ENCODE measurements at places on chromosomes 4 and X.
A peak's percentile ranks its signal among the peaks of the same experiment; 100 is the strongest.

DNA sequence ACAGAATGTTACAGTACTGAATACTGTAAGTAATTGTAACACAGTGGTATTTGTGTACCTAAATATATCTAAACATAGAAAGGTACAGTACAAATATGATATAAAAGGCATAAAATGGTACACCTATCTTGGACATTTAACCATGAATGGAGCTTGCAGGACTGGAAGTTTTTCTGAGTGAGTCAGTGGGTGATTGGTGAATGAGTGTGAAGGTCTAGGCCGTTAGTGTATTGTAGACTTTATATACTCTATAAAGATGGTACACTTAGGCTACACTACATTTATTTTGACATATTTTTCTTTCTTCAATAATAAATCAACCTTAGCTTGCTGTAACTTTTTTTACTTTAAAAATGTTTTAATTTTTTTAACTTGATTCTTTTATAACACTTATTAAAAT, 422.5 kb upstream of the FSTL5 start:
- no peak for DNase-seq

- DNase-seq, result no peak
Measured at GRCh38 chrX:66051980-66052379, 12.1 kb upstream of the VSIG4 start.

DNA sequence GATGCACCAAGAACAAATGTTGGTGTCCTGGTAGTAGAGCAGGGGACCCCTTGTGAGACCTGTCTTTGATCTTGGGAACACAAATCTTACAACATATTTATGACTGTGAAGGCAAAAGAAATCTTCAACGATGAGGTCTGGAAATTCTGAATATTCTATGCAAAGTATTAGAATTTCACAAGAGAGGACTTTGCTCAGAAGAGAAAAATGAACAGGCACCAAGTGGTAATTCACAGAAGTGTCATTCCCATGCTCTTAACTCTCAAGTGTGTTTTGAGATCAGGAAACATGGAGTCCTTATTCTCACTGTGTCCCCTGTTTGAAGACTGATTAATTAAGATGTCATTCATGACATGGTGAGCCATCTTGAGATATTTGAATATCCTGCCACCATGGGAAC, 52.5 kb downstream of the COQ2 start:
- DNase-seq, result peak; percentile 43

DNA sequence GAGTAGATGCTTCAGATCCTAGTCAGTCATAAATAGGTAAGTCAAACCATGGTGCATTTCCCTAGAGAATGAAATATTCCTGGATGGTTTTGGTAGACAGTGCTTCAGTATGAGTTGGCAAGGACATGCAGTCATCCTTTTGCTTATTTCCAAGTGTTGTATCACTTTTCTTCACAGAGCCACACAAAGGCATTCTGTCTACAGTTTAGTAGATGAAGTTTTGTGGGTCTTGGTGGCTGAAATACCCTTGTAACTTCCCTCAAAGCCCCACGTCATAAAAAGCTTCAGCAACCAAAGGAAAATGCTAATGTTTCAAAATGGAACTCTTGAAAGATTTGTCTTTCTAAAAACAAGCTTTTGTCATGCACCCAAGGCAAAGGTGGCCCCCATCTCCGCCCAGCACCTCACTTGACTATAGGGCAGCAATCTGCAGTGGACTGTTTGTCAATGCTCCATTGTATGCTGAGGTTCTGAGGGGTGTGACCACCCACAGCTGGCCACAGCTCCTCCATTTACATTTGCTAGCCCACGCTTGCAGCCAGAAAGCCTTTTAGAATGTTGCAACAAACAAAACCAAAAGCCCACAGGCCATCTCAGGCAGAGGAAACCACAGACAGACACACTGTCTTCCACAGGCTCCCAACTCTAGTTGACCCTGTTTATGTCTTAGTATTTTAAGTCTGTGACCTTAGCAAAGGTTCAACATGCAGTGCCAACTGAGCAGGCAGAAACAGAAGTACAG, 87.1 kb upstream of the FAM9C start:
- DNase-seq, result peak; percentile 42

DNA sequence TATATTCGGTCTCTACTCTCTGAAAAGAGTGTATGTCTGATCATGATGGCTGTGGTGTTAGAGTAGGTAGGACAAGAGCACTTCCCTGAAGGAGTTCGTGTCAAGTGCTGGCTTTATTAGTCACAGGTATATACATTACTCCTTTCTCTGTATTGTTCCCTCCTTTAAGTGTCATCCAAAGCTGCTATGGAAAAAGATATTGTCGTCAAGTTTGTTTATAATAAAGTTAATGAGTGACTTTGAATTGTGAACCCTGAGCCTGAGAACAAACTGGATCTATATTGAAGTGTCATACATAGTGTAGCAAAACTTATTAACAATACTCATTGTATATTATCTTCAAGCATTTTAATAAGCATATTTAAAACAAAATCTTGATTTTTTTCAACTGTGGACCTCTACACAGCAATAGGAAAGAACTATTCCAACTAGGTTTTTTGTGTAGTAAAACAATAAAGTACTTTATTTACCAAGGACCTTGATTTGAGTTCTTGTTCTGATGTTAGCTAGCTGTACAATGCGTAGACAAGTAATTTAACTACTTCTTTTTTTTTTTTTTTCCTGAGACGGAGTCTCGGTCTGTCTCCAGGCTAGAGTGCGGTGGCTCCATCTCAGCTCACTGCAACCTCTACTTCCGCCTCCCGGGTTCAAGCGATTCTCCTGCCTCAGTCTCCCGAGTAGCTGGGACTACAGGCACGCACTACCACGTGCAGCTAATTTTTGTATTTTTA, 177.7 kb downstream of the RAPGEF2 start:
- DNase-seq, result no peak

DNA sequence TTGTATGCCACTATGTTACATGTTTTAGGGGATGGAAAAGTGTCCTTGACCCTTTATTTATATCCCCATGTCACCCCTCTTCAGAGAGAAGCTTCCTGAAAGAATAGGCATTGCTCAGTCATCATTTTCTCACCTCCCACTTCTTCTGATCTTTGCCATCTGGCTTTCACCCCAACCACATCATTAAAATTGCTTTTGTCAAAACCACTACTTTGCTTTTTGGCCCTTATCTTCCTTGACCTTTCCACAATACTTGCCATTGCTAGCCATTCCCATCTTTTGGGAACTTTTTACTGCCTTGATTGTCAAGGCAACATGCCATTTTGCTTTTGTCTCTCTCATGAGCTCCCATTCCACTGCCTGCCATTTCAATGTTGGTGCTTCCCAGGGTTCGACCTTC, 14.9 kb upstream of the FAM9B start:
- no peak for DNase-seq

DNA sequence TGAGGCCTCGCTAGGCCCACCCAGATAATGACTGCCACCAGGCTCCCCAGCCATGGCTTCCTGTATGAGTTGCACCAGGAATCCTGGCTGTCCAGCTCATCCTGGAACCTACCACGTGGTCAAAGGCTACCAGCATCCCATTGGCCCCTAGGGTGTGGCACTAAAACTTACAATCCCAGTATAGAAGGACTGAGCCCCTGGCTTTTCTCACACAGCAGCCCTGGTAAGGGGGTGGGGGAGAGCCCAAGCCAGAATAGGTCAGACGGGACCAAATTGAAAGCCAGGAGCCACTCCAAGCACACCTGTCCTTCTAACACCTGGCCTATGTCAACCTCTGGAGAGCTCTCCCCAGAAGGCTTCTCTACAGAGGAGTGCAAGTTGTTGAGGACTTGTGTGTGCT, 269.3 kb upstream of the AGTR2 start:
- no peak for DNase-seq

GRCh38 chr4:75698162-75698962, 25.2 kb upstream of the G3BP2 start:
- no peak for DNase-seq

DNA sequence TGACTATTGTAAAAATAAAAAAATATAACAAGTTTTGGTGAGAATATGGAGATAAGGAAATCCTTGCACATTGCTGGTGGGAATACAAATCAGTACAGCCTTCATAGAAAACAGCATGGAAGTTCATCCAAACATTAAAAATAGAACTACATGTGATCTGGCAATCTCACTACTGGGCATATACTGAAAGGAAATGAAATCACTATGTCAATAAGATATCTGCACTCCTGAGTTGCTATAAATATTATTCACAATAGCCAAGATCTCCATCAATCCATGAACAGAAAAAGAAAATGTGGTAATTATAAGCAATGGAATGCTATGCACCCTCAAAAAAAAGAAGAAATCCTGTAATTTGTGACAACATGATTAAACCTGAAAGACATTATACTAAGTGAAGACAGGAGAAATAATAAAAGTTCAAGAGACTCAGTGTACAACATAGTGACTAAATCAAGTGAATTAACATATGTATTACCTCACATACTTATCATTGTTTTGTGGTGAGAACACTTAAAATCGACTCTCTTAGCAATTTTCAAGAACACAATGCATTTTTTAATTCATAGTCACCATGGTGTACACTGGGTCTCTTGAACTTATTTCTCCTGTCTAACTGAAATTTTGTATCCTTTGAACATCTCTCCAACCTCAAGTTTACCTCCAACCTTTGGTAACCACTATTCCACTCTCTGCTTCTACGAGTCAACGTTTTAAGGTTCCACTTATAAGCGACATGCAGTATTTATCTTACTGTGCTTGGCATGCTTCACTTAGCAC, 1703.7 kb upstream of the AGA start:
- no peak for DNase-seq

DNA sequence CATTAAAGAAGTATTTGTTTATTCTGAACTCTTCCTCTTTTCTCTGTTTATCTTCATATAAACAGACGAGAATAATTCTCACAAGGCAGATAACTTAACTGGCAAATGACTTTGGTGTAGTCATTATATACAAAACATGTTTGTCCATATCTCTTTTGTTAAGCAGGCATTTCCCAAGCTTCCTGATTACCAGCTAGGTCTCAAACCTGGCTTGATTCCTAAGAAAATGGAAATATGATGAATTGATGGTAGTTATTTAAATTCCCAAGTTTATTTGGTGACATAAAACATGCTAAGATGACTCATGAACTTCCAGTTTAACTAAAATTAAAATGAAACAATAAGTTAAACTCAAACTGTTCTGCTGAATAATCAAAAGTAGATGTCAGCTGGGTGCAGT, 96.8 kb downstream of the ARSJ start:
- no peak for DNase-seq

DNA sequence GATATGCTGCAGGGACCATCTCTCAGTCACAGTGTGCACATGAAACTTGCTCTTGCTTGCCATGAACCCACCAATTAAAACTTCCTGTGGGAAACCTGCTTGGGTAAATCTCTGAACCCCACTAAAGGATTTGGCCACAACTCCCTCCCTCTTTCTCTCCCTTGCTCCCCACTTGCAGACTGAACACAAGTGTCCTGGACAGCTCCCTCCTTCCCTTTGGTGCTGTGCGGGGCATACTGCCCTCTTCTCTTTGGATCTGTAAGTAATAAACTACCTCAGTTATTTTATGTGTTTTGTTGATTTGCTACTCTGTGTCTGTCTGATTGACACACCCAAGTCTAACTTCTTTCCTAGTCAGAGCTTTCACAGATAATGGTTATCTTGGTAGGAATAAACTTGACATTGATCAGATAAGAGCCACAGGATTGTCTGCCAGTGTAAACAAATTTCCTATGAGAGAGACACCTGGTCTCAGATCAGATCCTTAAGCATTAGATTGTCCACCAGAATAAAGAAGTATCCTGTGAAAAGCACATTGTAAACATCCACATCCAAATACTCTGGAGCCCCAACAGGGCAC, 41.8 kb downstream of the SULT1E1 start:
- DNase-seq, result no peak

DNA sequence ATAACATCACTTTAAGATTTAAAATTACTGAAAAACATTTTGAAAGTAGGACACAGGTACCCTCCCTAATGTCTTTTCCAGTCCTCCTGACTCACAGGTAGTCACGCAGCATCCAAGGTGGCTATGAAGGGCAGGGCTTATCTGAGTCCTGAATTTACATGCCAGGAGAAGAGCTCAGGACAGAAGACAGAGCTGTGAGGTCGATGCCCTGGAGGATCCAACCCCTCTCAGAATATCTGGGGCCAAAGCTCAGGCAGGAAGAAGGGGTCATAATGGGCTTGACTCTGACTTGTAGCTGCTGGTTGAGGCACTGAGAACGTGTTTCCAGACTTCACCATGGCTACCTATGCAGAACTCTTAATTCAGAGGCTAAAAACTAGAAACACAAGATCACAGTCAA, 177.5 kb downstream of the AASDH start:
- no peak for DNase-seq

DNA sequence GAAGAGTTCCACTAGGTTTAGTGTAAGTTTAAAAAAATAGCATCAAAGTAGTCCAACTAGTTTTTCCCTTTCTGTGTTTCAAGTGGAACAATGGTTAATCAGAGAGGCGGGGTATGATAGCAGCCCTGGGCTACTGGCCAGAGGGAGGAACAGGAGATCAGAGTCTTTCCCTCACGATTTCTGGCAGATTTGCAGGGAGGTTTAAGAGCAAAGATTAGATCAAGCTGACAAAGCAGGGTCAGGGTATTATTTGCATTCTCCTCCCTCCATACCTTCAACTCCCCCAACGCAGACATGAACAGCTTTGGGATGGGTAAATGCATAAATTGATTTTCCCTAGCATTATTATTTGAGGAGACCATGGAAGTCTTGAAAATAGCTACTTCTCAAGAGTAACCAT, 277.6 kb upstream of the DIAPH2 start:
- DNase-seq, result peak; percentile 17

- DNase-seq, result no peak
Measured at GRCh38 chr4:185113340-185113739, 29.7 kb upstream of the SLC25A4 start.

DNA sequence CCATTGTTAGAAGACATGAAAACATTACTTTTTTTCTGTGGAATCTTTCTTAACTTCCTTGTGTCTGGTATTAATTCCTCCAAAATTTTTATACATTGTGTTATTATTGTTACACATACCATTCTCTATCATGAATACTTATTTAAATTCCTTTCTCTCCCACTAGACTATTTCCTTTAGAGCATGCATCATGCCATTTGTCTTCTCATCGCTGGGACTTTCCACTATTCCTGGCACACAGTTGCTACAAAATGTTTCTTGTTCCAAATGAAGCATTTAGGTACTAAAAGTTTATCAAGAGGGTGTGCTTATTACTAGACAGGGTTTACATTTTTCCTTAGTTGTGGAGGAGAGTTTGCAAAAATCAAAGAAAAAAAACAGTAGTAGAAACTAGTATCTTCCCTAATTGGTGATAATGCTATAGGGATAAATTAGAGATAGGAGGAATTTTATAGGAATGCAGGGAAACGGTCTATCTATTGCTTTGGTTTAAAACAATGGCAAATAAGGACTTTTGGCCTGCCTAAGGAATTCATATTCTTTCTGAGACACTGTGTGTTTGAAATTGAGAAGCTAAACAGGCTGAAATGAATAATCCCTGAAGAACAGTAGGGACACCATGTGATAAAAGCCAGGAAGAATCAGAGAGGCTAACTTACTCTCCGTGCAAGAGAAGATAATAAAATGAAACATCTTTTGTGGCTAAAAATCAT, 187.5 kb upstream of the TBC1D9 start:
- peak; percentile 90 for DNase-seq

- DNase-seq, result peak; percentile 35
Measured at GRCh38 chr4:173301518-173302201, 32.5 kb downstream of the HMGB2 start.

All from AG10803 (cell line).